ENCODE measurements at places on chromosomes 7 and 10.

DNA sequence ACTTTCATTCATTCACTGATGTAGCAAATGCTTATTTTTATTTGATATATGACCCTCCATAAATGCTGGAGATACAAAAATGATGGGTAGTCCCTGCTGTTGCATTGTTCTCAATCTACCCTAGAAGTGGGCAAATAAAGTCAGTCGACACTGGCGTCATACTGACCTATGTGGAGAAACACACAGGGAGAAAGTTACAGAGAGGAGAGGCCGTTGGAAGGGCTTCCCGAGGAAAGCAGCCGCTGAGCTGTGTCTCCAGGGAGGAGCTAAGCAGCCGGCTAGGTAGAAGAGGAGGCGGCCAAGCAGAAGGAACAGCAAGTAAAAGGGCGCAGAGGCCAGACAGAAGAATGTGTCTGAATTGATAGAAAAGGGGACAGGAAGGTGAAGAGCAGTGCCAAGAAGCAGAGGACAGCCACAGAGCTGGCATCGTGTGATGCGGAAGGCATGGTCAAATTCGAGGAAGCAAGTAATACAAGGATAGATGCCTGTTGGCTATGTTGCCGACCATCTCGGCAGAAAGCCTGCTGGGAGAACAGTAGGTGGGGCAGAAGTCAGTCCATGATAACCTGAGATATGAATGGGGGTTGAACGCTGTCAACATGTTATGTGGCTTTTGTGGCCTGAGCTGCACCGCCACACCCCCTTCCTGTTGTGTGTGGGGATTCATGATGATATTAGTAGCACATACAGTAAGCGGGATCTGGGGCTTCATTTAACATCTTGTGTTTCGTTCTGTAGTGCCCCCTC lies 25.9 kb downstream of the ST8SIA6 start:
- H3K4me1 ChIP-seq, result peaks cover 55% of the 10 kb centered on the region
- DNase-seq, result no peak
- H3K36me3 ChIP-seq, result no peaks in the 10 kb centered on the region
- H3K27ac ChIP-seq, result peak overlapping the region; percentile 4
- H3K4me3 ChIP-seq, result peak overlapping the region; percentile 66
- H3K27me3 ChIP-seq, result peaks cover 12% of the 10 kb centered on the region

DNA sequence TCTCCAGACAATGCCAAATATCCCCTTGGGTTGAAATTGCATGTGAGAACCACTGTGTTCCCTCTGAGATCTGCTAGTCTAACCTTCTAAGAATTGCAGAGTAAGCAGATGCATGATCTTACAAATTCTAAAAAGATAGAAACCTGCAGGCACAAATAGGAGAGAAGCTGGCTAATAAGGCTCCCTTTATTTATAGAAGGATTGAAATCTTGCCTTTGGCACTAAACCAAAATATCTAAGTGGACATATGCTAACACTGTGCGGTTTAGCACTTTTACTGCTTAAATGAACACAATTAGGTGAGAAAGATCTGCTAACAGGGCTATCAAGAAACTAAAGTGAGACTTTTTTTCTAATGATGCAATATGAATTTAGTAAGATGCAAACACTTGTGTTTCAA lies 225.5 kb downstream of the DOCK4 start:
- H3K36me3 ChIP-seq, result no peaks in the 10 kb centered on the region
- H3K27ac ChIP-seq, result no peak overlapping the region
- no peak overlapping the region for H3K4me3 ChIP-seq
- H3K4me1 ChIP-seq, result no peaks in the 10 kb centered on the region

- H3K4me1 ChIP-seq, result no peaks in the 10 kb centered on the region
- H3K27me3 ChIP-seq, result peaks cover 23% of the 10 kb centered on the region
- no peak for DNase-seq
- H3K4me3 ChIP-seq, result no peak overlapping the region
- H3K36me3 ChIP-seq, result no peaks in the 10 kb centered on the region
These were observed 77.0 kb upstream of the FAM20C start for GRCh38 chr7:115274-115911.

DNA sequence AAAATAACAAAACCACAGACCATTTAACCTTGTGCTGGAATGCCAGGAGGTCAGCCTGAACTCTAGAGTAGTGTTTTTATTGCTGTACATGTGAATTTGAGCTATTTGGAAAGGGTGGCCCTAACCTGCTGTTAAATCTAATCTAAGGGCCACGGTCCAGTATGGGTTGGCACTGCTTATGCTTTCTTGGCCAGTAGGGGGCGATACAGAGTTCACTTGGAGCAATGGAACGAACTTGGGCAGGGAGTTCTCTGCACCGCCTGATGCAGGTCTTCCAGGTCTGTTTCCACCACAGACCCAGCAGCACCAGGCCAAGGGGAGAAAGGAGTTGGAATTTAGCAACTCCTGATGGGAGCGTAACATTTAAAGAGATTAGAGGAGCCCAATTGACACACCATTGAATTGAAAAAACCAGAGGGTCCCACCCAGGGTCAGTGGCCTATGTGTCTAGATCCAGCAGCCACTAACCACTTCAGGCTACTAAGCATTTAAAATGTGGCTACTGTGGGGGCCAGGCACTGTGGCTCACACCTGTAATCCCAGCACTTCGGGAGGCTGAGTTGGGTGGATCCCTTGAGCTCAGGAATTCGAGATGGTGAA lies 75.7 kb upstream of the EFCAB10 start:
- peaks cover 2% of the 10 kb centered on the region for H3K4me1 ChIP-seq
- H3K27ac ChIP-seq, result no peak overlapping the region
- no peak overlapping the region for H3K4me3 ChIP-seq
- peaks cover 76% of the 10 kb centered on the region for H3K36me3 ChIP-seq

GRCh38 chr7:92436612-92437445 lies 10.5 kb upstream of the GATAD1 start:
- H3K4me3 ChIP-seq, result no peak overlapping the region
- peaks cover 6% of the 10 kb centered on the region for H3K27me3 ChIP-seq
- no peaks in the 10 kb centered on the region for H3K36me3 ChIP-seq
- no peak overlapping the region for H3K27ac ChIP-seq
- DNase-seq, result no peak

DNA sequence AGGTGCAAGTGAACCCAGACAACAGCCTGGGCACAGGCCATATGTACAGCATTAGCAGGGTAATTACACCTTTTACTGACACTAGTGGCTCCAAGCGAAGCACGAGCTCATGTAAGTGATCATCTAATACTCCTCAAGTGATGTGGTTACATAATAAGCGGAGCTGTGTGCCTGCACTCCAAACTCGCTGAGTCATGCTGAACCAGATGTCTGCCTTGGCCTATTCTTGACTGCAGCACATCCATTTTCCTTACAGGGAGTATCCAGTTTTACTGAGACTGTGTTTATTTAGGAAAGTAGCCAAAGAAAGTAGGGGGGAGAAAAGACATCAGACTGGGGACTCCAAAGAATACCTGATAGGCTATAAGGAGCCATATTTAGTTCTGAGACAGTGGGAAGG lies 90.1 kb downstream of the GRM3 start:
- no peaks in the 10 kb centered on the region for H3K27me3 ChIP-seq
- H3K4me3 ChIP-seq, result no peak overlapping the region
- H3K4me1 ChIP-seq, result no peaks in the 10 kb centered on the region
- H3K27ac ChIP-seq, result no peak overlapping the region

GRCh38 chr7:144759653-144760052 lies 76.2 kb downstream of the TPK1 start:
- peaks cover 11% of the 10 kb centered on the region for H3K4me1 ChIP-seq
- DNase-seq, result no peak
- peaks cover 29% of the 10 kb centered on the region for H3K36me3 ChIP-seq

Measured in activated B cell treated with CpG ODN at 0.5 μM for 24 hours (primary cell).